NCI-H2107 (cell line): ENCODE measurements at places on chromosomes 7 and 10.

- no peak for DNase-seq
Measured at GRCh38 chr7:2483494-2483893, 7.3 kb upstream of the GRIFIN start.

DNA sequence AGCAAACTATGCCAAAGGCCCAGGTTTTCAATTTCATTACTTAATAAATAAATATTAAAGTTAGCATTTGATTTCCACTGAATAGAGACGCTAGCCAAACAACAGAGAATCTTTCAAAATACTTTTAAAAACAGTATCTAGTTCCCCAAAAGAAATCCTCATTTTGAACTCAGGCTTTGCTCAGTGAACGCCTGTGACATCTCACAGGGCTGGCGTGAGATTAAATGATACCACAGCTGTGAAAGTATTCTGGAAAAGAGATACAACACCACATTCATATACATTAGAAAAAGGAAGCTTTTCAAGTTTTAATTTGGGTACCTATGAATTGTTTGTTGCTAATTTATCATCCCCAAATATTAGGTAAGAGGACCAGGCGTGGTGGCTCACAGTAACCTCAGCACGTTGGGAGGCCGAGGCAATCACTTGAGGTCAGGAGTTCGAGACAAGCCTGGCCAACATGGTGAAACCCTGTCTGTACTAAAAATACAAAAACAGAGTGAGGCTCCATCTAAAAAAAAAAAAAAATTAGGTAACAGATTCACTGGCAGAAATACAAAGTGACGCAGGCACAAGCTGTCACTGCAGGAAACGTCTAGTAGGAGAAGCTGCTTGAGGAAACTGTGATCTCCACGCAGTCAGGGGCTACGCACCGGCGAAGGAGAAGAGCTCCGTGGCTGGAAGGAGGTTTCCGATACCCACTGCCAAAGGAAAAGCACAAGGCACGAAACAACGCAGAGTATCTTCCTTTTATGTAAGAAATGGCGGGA lies 50.0 kb downstream of the AMZ1 start:
- no peak for DNase-seq

DNA sequence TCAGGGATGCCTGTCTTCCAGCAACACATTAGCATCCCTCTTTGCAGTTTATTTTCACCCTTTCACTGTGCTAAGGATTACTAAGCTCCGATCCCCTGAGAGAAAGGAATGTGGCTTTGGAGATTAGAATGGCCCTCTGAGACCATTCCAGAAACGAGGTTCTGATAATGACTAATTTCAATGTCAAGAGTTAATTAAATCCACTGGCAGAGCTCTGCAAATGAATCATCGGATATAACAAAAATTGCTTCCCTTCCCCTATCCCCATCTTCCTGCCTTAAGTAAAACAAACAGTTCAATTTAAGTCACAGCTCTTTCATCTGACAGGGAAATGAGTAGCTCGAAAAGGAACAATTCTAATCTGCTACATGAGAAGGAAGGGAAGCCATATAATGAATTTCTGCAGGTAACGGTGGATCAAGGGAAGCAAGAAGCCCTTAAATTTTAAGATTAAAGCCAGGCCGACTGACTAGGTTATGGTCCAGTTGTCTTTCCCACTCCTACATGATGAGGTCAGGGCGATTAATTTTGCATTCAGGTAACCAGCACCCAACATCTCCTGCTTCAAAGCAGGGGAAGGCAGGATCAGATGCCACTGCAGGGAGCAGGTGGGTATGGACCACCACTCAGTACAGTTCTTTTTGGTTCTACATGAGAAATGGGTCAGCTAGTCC lies 50.5 kb downstream of the MALSU1 start:
- DNase-seq = no peak

- no peak for DNase-seq
Measured at GRCh38 chr7:96836456-96836855, 126.8 kb upstream of the SEM1 start.

- DNase-seq = no peak
Measured at GRCh38 chr10:12448729-12449391, 99.5 kb downstream of the CAMK1D start.

DNA sequence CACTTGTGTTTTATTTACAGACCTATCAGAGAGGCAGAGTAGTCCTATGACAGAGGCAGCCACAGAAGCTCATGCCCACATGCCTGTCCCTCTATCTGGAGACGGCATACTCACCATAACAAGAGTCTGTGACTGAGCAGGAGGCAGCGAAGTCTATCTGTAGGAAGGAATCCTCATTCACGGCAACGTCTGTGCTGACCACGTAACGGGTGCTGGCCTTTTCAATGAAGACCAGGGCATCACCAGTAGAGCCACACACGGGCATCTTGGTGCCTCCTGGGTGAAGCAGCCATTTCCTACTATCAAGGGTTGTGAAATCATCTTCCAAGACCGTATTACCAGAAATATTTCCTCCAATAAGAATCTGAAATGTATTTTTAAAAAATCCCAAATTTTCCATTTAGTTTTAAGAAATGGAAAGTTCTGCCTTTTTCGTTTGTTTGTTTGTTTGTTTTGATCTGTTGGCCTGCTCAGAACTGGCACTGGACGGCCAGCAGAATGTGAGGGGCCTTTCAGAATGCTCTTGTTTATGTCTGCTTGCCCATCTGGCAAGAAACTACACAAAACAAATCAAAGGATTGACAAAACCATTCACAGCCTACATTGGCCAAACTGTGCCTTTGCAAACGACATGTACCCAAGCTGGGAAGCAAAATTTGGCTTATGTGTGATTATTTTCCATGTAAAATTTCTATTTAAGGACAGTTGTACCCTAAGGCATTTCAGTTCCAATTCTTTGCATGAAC lies 93.1 kb upstream of the SLC26A5 start:
- DNase-seq = no peak

DNA sequence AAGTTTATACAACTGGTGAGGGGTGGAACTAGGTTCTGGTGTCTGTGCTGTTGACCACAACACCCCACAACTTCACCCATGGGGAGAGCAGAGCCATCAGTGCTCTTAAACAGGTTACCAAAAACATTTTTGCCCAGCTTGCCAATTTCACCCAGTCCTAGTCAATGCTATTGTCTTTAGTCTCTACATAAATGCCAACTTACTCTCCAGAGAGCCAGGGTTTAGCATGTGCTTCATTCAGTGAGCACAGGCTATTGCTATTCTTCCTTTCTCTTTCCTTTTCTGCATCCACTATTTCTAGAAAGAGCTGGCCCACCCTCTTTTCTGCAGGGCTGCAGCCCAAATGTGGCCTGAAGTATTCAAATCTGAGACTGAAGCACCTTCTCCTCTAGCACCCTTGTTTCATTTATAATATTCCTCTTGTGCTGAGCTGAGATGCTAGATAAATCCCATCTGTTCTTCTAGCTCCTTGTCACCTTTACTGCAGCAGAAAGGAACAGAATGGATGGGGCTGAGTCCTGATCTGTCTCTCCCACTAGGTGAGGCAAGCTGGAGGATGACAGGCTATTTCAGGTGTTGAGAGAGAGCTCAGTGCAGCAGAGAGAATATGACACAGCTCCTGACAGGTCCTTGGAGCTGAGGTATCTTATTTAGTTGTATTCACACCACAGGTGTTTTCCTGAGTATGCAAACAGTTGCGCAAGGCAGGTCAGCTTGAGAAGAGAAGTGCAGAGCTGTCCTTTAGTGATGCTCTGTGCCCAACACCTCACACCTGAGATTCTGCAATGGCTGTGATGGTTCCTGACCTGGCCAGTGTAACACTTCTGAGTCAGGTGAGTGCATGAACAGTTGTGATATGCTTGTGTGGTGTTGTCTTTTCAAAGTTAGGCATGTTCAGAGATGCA lies 819.2 kb downstream of the CCSER2 start:
- DNase-seq = no peak

GRCh38 chr7:139749545-139749944 lies 28.3 kb downstream of the HIPK2 start:
- DNase-seq = no peak

DNA sequence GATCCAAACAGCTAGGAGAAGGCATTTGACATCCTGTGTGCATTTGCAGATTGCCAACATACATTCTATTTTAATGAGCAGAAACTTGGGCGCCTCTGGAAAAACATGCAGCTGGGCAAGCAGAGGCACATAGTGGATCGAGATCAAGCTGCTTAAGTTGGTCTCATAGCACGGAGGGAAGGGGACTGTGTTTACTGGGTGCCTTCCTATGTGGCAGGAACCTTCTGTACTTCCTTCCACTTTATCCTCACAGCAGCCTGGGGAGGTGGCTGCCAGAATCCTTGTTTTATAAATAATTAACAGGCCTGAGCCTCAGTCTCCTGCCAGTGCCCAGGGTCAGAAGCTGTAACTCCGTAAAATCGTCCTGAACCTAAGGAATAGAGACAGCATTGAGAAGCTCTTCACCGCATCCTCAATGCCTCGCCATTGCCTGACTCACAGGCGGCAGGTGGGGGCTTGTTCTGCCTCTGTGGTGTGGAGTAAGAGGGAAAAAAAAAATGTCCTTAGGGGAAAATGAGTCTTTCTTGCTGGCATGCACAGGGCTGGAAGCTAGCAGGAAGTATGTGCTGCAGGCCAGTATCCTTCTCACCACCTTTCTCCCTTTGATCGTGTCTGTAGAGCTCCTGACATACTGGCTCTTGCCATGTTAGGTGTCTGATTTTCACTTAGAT lies 6.2 kb downstream of the VWA2 start:
- no peak for DNase-seq
